ENCODE measurements at places on chromosomes 3 and 15.
A peak's percentile ranks its signal among the peaks of the same experiment; 100 is the strongest.

GRCh38 chr3:10505050-10505790 is at the start of gene ATP2B2:
TSS of gene ATP2B2 (minus strand) at chr3:10505586. CDS start at chr3:10449543, 56,043 bp downstream.
- peak; percentile 86 for DNase-seq

DNA sequence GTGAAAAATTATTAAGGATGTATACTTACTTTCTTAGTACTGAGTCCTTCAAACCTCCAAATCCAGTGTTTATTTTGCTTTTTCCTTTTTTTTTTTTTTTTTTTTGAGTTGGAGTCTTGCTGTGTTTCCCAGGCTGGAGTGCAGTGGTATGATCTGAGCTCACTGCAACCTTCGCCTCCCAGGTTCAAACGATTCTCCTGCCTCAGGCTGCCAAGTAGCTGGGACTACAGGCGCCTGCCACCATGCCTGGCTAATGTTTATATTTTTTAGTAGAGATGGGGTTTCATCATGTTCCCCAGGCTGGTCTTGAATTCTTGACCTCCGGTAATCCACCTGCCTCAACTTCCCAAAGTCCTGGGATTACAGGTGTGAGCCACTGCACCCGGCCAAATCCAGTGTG is 67.5 kb downstream of the KAT2B start:
- DNase-seq, result no peak

GRCh38 chr15:34837246-34838016 is 42.1 kb upstream of the ACTC1 start:
- DNase-seq, result no peak

DNA sequence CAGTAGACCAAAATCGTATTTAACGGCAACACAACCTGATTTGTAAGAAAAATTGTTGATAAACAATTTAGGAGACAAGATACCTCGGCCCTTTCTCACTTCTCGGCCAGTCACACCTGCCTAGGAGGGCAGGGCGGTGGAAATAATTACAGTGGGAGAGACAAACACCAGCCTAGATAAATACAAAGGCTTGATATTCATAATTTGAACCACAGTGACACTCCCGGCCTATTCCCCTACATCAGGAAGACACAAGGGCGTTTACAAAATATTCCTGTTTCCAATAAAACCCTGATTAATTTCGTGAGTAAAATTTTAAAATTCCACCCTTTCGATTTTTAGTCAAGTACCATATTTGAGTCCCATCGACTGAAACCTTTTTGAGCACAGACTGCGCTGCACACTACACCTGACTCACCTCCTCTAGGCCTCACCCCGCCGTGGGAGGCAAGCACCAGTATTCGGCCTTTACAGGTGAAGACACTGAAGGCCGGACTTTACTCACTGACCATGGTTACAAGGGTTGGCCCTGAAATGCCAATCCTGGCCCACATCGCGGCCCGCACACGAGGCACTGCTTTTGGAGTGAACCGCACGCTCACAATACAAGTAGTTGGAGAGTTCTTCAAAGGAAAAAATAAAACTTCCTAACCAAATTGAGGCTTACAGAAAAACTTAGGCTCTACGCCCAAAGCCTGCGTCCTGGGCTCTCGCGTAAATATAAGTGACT is 794 bp downstream of the ARPP19 start:
- DNase-seq, result no peak

- no peak for DNase-seq
These were observed 146.0 kb upstream of the SMAD3 start for GRCh38 chr15:66919421-66919820.

GRCh38 chr15:48176112-48176511 is 2.0 kb downstream of the MYEF2 start:
- DNase-seq, result no peak

DNA sequence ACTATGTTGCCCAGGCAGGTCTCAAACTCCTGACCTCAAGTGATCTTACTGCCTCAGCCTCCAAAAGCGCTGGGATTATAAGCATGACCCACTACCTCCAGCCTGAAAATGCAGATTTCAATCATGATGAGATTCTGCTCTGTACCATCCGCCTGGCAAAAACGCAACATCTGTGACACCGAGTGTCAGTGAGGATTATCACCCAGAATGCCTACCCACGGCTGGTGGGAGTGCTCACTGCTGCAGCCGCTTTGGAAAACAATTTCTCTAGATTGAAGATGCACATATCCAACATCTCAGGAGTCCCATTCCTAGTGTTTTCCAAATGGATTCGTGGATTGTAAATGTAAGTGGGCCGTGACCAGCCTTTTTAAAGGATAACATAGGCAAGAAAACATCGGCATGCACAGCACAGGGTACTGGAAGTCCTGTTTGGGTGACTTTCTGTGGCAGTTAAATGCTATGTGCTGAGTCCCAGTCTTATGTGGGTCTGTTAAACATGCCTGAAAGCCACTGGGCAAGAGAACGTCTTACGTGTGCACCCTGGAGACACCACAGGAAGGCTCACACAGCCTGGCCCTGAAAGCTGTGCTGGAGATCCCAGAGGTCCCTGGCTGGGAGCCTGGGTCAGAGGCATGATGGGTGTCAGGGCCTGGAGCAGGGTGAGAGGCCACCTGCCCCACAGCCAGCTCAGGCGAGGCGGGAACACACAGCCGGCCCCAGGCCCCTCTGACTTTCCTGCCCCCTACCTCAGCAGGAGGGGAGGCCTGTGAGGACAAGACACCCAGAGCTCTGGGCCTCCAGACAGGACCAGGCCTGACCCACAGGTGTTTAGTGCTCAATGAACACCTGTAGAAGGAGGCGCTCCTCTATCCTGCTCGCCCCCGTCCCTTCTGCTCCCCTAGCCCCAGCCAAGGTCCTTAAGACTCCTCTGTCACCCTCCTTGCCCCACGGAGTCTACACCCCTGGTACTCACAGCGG is 918 bp downstream of the PRSS50 start:
- DNase-seq, result no peak

DNA sequence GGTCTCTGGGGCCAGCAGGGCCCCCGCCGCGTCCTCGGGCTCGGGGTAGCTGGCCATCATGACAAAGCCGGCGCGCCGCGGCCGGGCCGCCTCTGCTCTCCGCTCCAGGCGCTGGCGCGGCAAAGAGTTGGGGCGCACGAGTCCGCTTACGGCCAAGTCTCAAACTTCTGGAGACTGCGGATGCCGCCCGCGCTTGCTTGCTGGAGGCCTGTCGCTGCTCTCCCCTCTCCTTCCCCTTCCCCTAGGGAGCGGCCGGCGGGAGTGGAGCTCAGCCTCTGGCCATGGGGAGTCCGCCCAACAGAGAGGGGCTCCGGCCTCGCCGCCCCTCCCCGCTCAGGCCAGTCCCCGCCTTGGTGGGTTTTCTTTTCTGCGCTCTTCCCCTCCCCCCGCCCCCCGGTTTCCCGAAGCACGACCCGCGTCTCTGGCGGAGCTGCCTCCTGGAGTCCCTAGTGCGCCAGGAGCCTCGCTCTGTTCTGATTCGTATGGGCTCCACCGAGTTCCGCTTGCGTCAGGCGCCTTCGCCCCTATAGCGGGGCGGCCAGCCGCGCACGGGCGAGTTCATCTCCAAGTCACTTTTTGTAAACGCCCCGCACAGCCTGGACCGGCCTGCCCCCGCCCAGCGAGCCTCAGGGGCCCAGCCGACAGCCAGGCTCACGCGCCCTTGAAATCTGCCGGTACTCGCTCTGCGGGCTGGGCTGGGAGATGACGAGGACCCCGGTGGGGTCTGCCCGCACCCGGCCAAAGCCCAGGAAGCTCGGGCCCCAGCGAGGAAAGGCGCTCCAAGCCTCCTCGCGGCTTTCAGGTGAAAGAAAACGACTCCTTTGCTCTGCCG is at the start of the genes FOXL2 and FOXL2NB:
Gene FOXL2 (minus strand): TSS at position 475 of the 832 bp plus-strand sequence. CDS start 415 bp downstream, at position 60.
Gene FOXL2NB (plus strand): TSS at position 555 of the 832 bp plus-strand sequence. CDS start 148 bp downstream, at position 703.
- DNase-seq, result peak; percentile 76

DNA sequence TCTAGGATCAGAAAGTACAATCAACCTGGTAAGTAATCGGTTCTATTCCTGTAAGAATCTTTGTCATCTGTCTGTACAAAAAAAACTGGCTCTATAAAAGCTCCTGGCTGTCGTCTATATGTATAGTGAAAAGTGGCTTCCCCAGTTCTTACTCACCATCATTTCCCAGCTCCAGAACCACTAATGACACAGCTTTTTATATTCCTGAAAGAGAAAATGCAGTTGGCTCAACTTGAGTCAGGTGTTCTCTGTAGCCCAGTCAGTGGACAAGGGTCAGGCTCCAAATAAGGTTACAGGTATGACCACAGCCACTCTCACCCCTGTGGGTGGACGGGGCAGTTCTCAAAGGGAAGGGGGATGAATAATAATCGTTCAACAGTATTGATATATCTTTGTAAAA is 85.1 kb downstream of the AP4E1 start:
- no peak for DNase-seq

DNA sequence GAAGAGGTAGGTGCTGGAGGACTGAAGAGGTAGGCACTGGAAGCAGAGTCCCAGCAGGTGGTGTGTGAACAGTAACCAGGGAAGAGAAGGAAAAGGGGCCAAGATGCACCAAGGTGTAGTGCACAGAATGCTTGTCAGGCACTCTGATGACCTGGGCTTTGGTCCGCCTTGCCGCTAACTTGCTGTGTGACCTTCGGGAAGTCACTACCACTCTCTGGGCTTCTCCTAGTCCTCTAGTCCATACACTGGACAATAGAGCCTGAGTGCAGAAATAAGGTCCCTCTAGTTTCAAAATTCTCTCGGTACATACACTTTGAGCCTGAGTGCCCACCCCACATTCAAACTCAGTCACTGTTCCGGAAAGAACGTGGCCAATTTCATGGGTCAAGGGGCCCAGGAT is 24.1 kb downstream of the ANP32A start:
- DNase-seq, result no peak

GRCh38 chr15:62835351-62835750 is 207.2 kb upstream of the TPM1 start:
- DNase-seq, result no peak

DNA sequence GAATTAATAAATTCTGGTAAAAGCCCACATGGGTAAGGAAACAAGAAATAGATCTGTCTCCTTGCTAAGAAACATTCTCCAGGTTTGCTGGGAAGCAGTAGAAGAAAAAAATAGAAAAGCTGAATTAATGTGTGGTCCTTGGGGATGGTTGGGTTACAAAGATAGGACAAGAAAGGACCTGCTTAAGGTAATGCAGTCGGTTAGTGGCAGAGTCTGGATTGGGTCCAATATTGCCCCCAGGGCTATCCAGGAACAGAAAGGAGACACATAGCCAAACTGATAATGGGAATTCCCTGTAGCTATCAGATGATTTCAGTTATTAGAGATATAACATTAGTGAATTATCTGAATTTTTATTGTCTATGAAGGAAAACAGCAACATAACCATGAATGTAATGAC is 584.3 kb downstream of the ROBO1 start:
- no peak for DNase-seq

GRCh38 chr15:67955252-67955651 is 98.9 kb upstream of the PIAS1 start:
- no peak for DNase-seq

- peak; percentile 92 for DNase-seq
These were observed at the start of gene THRB for GRCh38 chr3:24494618-24495325. TSS of gene THRB (minus strand) at chr3:24494850.

GRCh38 chr3:60448696-60449095 is 802.6 kb downstream of the FHIT start:
- no peak for DNase-seq

GRCh38 chr3:126184465-126185000 is 4.1 kb upstream of the ALDH1L1 start:
- DNase-seq, result no peak

DNA sequence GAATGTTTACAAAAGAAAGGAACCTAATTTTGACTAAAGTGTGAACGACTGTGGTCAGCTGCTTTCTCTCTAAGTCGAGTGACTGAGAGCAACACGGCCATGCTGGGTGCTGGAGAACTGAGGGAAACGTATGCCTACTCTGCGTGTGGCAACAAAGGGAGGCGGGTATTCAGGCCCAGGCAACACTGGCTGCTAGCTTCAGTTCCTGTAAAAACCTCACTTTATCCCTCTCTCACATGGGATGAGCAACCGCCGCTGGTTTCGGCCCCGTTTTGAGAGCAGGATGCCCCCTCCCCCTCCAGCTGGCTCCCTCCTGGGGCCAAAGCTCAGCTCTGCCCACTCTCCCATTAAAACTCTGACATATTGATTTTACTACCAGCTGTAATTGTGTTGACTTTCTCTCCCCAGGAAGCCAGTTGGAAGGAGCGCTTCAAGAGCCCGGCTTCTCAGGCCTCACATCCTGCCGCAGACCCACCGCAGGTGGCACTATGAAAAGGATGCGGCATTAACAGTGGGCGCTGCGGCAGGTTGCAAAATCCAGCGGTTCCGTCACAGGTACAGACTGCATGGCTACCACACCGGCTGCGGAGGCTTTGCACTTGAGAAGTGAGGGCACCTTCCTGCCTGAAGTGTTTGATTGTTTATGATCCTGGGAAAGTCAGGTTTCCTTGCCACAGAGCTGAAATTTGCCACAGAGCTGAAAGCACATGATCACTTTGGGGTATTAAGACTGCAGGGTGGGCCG is 12.7 kb downstream of the PLXND1 start:
- DNase-seq, result peak; percentile 78

GRCh38 chr3:11907667-11908660 is 61.3 kb upstream of the TAMM41 start:
- peak; percentile 61 for DNase-seq

DNA sequence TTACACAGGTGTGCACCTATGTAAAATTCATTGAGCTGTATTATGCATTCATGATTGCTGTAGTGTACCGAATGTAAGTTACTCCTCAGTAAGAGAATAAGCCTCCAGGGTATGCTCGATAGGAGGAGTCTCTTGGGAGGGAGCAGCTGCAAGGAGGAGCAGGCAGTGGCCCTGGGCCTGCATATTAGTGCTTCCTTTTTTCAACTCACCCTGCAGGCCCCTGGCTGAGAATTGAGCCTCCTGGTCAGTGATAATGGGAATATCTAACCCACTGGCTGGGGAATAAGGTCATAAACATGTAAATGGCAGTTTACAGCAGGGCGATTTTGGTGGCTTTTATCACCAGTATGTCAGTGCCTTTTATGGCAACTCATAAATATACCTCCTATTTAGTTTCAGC is 21.7 kb upstream of the SFMBT1 start:
- no peak for DNase-seq

DNA sequence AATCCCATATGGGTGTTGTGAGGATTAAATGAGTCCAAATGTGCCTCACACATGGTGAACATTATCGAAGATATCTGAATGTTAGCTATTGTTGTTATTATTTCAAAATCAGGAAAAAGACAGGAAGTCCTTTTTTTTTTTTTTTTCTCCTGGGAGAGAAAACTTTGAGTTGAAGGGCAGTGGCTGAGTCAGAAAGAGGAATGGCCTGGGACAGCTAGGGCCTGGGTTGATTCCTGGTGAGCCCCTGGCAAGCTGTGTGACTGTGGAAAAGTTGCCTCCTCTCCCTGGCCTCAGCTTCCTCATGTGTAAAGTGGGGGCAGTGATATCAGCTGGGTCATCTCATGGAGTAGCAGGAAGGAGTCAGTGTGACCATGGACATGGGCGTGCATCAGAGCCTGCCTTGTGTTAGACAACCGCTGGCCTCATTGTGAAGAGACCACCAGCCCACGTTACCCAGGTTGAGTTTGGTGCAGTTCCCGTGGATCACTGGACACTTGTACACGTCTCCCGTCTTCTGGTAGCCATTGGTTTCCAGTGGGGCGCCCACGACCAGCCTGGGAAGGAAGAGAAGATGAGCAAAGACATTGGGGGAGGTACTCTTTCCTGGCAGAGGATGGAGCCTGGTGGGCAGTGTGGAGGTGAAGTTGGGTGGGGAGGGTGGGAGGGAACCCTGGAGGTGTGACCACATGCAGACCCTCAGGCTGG is 63.1 kb downstream of the ITGA11 start:
- DNase-seq, result no peak

GRCh38 chr15:90686435-90687218 is 30.5 kb upstream of the BLM start:
- no peak for DNase-seq

All from retina (tissue), 1 donor.